ENCODE measurements at places on chromosomes 1 and 21.
A peak's percentile ranks its signal among the peaks of the same experiment; 100 is the strongest.

DNA sequence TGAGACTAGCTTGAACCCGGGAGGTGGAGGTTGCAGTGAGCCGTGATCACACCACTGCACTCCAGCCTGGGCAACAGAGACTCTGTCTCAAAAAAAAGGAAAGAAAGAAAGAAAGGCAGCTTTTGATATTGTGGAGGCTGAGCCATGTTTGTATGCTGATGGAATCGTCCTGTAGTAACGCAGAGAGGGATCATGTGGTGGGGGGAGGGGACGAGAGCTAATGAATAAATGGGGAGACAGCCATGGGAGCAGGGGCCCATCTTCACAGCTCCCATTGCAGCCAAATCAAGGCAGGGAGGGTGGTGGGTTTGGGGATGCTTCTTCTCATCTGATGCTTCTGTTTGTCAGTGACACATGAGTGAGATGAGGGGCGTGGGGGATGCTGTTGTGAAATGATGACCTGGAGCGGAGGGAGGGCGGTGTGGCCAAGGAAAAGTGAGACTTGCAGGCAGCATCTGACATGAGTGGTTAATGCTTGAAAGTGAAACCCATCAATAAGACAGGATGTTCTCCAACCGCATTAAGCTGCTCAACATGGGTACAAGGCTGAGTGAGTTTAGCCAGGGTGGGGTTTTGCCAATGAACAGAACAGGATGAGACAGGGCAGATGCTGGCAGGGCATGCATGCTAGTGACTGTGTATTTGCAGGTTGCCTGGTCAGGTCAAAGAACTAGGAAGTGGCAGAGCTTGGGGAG, 16.7 kb downstream of the SPATA21 start:
- DNase-seq = peak; percentile 69

DNA sequence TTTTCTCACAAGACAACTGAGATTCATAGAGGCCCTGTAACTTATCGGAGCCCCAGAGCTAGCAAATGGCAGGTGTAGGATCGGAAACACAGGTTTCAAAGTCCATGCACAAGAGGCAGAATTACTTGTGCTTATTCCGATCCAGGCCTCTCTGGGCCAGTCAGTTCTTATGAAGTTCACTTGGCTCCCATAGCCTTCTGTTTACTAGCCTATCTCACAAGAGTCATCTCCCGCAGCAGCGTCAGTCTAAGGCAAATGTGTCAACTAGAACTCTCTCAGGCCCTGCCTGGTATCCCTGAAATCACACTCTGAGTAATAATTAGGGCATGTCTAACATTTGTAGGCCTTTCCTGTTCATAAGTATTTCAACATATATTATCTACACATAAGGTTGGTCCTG, 43.3 kb downstream of the PHC2 start:
- no peak for DNase-seq

GRCh38 chr1:172089768-172090510, 248.6 kb downstream of the DNM3 start:
- peak; percentile 68 for DNase-seq

DNA sequence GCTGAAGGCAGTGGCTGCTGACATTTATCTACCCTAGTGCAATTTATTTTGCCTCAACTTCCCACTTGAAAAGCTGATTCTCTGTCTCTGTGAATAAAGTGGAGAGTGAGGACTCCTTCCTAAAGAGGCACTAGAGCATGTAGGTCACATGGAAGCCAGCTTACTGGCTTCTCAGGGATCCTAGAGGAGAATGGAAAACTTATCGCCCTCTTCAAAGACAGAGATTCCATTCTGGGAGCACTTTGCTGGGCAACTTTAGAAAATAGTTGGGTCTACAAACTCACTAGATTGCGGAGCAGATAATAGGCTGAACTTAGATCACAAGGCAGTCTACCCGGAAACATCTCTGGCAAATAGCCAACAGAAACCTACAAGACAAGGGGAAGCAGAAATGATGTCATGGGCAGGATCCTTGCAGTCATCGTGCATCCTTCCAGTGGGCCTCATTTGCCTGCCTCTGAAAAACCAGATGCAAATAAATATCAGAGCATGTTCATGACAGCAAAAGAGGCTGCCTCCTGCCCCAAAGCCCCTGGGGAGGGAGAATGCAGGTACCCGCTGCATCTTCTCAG, 104.8 kb upstream of the BARHL2 start:
- DNase-seq = no peak

DNA sequence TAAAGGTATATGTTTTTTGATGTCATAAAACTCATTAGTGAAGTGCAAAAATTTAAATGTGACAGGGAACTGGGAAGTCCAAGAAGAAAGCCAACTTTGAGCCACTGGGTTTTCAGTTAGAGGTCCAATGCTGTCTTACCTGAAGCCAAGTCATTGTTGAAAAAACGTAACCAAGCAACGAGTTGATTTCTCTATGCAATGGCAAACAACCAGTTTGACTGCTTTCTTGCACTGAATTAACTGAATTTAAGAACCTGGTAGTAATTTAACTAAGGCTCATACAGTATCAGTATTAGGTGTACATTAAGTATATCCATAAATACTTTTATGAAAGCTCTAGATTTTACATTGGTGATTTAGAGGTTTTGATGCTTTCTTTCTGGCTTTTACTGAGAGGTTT, 20.2 kb upstream of the S1PR1 start:
- DNase-seq = no peak

GRCh38 chr1:19219451-19219850, 9.4 kb upstream of the UBR4 start:
- no peak for DNase-seq

DNA sequence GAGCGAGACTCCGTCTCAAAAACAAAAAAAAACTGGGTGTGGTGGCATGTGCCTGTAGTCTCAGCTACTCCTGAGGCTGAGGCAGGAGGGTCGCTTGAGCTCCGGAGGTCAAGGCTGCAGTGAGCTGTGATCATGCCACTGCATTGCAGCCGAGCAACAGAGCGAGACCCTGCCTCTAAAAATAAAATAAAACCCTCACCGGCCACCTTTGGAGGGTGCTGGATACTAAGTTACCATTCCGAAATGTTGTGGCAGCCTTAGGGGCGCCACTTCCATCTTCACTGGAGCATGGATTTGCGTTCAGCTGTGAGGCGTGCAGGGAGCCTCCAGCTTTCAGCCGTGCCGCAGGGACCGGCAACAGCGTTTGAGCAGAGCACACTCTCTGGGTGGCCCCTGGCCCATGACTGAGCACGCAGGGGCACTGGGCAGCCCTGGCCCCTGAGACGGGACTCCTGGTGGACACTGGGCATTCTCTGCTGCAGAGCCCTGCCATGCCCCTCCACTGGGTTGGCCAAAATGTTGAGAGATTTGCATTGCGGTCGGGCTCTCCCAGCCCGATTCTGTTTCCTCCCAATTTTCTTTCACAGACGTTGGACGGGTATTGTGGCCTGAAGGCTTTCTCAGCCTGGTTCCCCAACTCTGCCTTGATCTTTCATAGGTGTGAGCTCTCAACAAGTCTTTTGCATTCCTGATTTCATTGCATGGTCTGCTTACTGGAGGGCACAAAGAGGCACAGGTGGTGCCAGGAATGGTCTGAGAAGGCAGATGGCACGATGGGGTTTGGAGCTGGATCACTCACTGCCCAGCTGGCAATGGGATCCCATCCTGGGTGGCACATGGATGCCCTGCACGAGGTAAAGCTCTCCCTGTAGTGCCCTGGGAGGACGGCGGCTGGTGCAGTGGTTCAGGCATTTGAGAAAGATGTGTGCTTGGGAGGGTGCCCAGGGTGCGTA, 5.8 kb upstream of the CFAP74 start:
- DNase-seq = no peak

- no peak for DNase-seq
These were observed 28.6 kb upstream of the ZNF697 start for GRCh38 chr1:119676571-119677206.

DNA sequence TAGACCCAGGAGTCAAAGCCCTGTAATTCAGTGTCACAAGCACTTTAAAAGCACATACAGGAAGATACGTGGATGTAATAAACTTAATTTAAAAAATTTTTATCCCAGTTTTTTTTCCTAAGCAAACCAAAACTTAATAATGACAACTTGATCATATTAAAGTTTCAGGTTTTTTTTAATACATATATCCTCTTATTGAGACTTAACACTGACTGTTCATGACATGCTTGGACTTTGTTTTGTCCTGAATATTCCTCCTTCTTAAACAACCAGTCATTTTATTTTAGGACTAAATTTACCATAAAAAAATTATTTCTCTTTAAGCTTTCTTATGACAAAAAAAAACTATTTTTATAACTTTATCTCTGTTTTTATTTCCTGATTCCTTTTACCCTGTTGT, 64.1 kb downstream of the WDR4 start:
- DNase-seq = no peak

DNA sequence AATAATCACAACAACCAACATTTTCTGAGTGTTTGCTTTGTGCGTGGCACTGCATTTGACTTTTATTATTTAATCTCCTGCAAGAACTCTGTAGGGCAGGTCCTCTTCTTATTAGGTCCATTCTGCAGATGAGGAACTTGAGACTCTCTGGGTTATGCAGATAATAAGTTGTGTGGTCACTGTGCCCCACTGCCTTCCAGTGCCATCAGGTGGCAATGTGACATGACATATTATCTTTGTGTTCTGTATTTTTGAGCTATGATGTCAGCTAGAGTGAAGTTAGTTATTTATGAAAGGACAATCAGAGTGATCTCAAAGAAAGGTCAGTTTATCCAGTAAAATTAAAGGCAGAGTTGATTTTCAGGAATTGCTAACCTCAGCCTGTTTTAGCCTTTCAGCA, 196.0 kb downstream of the FMN2 start:
- no peak for DNase-seq

GRCh38 chr1:209708297-209708696, 3.7 kb downstream of the HSD11B1 start:
- DNase-seq = no peak

GRCh38 chr21:34170886-34171285, 97.5 kb downstream of the MRPS6 start:
- no peak for DNase-seq

DNA sequence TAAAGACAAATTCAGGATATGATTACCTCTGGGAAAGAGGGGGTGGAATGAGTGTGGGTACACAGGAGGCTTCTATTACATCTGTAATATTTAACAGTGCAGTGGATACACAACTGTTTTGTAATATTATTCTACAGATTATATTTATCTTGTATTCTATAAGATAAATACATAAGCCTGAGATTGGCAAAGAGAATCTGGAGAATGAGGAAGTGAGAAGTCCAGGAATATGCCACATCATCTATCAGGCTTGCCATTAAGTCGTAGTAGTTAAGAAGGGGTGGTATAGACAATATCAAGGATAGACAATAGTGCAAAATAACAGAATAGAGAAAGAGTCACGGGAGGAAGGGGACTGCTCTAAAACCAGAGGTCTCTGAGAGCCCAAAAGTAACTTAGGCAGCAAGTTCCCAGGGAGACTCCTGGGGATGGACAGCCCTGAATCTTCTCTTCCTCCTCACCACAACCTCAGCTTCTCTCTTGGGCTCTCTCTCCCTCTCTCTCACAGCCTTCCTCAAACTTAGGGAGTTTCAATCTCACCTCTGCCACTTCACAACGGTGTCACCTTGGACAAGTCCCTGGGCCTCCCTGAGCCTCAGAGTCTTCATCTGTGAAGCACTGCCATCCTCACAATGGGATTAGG, 14.0 kb upstream of the PTAFR start:
- no peak for DNase-seq

- DNase-seq = peak; percentile 78
These were observed 24.4 kb downstream of the RRAGC start for GRCh38 chr1:38834937-38835827.

DNA sequence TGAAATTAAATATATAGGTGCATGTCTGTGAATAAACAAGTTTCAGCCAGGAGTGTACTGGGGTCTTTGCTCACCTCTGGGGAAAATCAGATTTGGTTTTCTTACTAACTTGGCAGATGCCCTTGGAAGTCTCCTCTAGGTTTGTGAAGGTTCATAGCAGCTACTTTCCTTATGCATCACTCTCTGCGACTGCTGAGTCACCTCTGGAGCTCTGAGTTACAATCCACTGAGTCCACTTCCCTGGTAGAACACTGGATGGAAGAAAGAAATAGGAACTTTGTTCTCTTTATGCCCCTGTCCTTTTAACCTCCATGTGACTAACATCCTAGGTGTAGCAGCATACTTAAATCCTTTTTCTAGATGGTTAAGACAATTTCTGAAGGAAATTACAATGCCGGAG, 4.4 kb upstream of the FASLG start:
- DNase-seq = no peak

- no peak for DNase-seq
These were observed 53.8 kb downstream of the PCNT start for GRCh38 chr21:46377789-46378188.

GRCh38 chr1:53324321-53324720, 3.5 kb downstream of the LRP8 start:
- DNase-seq = no peak

DNA sequence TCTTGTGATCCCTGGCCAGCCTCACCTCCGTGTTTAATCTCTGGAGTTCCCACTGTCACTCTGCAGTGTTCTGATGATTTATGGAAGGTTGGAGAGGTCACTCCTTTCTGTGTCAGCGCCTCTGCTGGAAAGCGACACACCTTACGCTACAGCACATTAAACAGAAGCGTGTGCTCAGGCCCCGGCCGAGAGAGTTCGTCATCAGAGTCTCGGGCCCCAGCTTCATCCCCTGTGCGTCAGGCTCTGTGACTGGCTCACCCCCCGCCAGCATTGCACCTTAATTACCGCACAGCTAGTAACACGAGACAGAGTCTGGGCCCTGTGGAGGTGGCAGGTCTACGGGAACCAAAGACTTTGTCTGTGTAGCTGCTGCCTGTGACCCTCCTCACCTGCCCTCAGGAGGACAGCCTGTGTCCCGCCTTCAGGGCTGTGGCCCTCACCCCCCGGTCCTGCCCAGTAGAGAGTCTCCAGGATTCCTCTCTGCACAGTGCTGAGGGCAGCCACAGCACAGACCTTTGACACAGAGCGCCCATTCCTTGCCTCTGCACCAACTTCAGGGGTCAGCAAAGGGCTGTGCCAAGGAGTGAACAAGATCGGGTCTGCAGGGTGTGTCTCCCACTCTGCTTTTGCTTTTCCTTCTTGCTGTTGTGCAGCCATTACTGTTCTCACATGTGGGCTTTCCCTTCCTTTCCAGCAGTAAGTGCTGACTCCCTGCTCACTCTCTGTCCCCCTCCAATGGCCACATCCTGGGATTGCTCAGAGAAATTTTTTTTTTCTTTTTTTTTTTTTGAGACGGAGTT, 157.6 kb downstream of the PGBD5 start:
- no peak for DNase-seq

- DNase-seq = no peak
These were observed 118.7 kb downstream of the KCNK2 start for GRCh38 chr1:215201283-215201682.

DNA sequence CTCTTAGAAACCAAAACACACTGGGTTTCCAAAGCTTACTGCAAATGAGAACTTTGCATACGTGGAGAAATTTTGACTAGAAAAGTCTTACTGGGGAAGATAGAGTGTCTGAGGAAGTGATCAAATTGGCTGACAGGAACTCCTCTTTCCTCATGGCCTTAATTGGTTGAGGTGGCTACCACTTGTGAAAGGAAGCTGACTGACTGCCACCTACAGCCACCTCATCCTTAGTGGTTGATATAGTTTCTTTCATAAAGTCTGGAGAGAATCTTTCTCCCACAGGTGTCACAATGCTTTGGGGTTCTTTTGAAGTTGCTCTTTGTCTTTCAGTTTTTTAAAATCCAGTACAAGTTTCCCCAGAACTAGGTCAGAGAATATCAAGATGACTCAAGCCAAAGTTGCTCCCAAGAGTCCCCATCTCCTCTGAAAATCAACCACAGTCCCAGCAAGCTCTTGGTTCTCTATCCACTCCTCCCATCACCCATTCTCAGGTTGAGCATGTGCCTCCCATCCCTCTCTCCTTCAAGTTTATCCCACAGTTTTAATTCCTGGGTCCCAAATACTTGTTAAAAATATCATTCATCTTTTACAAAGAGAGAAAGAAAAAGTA, 43.3 kb downstream of the GPR88 start:
- peak; percentile 11 for DNase-seq

GRCh38 chr1:112983537-112984131, 27.6 kb upstream of the SLC16A1 start:
- DNase-seq = no peak
